A549 treated with ZK216348 at 1 μM for 4 hours (cell line): ENCODE measurements at places on chromosomes 1 and 21. TPM values are rescaled to one million over a fixed set of nuclear protein-coding genes. Genes with fewer than 3 reads are reported as not detected.

The CD58 gene
- total RNA-seq, result 11.7 to 24.1 TPM (median 21.9 TPM) in 5 replicates

The LDLRAD1 gene
- total RNA-seq, result not detected in 5 replicates

The PTGFR gene
- total RNA-seq, result not detected in 5 replicates

The DPYD gene
- total RNA-seq, result 1.2 to 2.3 TPM (median 1.6 TPM) in 5 replicates

The RASAL2 gene
- total RNA-seq, result 13.8 to 23.8 TPM (median 17.7 TPM) in 5 replicates

The PPM1J gene
- 0.50 to 1.4 TPM (median 1.3 TPM) in 5 replicates for total RNA-seq

The ATF3 gene
- total RNA-seq, result 28.6 to 53.8 TPM (median 38.1 TPM) in 5 replicates

The LRRC3 gene
- 0.95 to 2.4 TPM (median 1.9 TPM) in 5 replicates for total RNA-seq

The FCRL1 gene
- not detected in 5 replicates for total RNA-seq

The CELA2B gene
- total RNA-seq, result not detected in 5 replicates

The C1orf185 gene
- total RNA-seq, result not detected in 5 replicates

The MRPL24 gene
- 183 to 215 TPM (median 187 TPM) in 5 replicates for total RNA-seq

The ZYG11B gene
- total RNA-seq, result 2.0 to 6.1 TPM (median 5.1 TPM) in 5 replicates

The CFHR3 gene
- 0.14 to 0.47 TPM (median 0.32 TPM) in 5 replicates for total RNA-seq

The LRRC8D gene
- total RNA-seq, result 28.2 to 42.9 TPM (median 37.0 TPM) in 5 replicates

The UBXN10 gene
- not detected in 5 replicates for total RNA-seq

The ZMYND12 gene
- total RNA-seq, result 0.23 to 1.2 TPM (median 0.33 TPM) in 5 replicates

The EFNA4 gene
- total RNA-seq, result 7.5 to 11.6 TPM (median 10.4 TPM) in 5 replicates

The TRIM58 gene
- total RNA-seq, result not detected in 5 replicates

The COL24A1 gene
- 0.05 TPM in 2 of 5 replicates, not detected in the others for total RNA-seq

The LCE1C gene
- not detected in 5 replicates for total RNA-seq

The UBE2U gene
- total RNA-seq, result not detected in 5 replicates

The NFYC gene
- total RNA-seq, result 37.2 to 42.8 TPM (median 39.0 TPM) in 5 replicates

The ZNF593OS gene
- not detected in 5 replicates for total RNA-seq

The PIGC gene
- total RNA-seq, result 34.6 to 42.6 TPM (median 37.3 TPM) in 5 replicates

The OR2T2 gene
- not detected in 5 replicates for total RNA-seq

The HES3 gene
- total RNA-seq, result not detected in 5 replicates

The ERG gene
- not detected in 5 replicates for total RNA-seq

The SEC16B gene
- 0.43 to 1.1 TPM (median 0.79 TPM) in 5 replicates for total RNA-seq

The SPAG17 gene
- not detected in 5 replicates for total RNA-seq

The ANGPTL1 gene
- total RNA-seq, result not detected in 5 replicates

The CFAP74 gene
- 0.02 to 0.07 TPM in 2 of 5 replicates, not detected in the others for total RNA-seq

The TMCO1 gene
- total RNA-seq, result 157 to 210 TPM (median 166 TPM) in 5 replicates

The IFNGR2 gene
- total RNA-seq, result 47.0 to 57.9 TPM (median 54.6 TPM) in 5 replicates

The DRAXIN gene
- total RNA-seq, result 0.05 to 0.13 TPM (median 0.06 TPM) in 5 replicates

The DNASE2B gene
- total RNA-seq, result not detected in 5 replicates

The HEYL gene
- 2.8 to 3.9 TPM (median 3.5 TPM) in 5 replicates for total RNA-seq

The CRYAA gene
- total RNA-seq, result not detected in 5 replicates

The PGBD5 gene
- 0.31 to 0.53 TPM (median 0.42 TPM) in 5 replicates for total RNA-seq

The PTAFR gene
- 0.13 to 0.36 TPM (median 0.20 TPM) in 5 replicates for total RNA-seq

The CRB1 gene
- not detected in 5 replicates for total RNA-seq

The CASQ1 gene
- not detected in 5 replicates for total RNA-seq

The ICOSLG gene
- 2.0 to 3.6 TPM (median 3.2 TPM) in 5 replicates for total RNA-seq

The SH2D1B gene
- 0.08 to 0.18 TPM (median 0.09 TPM) in 5 replicates for total RNA-seq

The GUCA2B gene
- 0.42 TPM in 1 of 5 replicates, not detected in the others for total RNA-seq

The CLDN17 gene
- total RNA-seq, result not detected in 5 replicates
